ENCODE measurements at places on chromosomes 4 and X.

DNA sequence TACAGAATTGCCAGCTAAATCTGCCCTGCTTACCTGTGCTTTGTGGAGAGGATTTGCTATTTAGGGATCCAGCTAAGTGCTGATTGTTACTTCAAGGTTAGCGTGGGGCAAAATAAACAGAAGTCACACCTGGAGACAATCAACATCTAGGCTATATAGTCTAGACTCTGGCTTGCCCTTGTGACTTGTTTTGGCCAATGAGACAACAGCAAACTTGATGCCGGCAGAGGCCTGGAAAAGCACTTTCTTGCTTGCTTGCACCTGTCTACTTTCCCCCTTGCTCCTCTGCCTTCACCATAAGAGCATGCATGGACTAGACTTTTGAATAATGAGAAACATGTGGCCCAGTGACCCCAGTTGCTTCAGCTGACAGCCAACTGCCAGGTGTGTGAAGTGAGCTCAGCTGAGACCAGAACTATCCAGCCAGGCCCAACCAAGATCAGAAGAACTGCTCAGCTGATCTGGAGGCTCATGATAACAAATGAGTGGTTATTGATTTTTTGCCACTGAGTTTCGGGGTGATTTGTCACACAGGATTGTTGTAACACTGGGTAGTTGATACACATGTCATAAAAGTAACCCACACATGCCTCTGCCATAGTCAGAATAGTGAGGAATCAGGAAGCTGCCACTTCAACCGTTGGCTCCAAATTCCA, 164.4 kb downstream of the RBMX2 start:
- no peak for DNase-seq

GRCh38 chr4:146182443-146182842, 6.9 kb downstream of the LSM6 start:
- DNase-seq, result no peak

DNA sequence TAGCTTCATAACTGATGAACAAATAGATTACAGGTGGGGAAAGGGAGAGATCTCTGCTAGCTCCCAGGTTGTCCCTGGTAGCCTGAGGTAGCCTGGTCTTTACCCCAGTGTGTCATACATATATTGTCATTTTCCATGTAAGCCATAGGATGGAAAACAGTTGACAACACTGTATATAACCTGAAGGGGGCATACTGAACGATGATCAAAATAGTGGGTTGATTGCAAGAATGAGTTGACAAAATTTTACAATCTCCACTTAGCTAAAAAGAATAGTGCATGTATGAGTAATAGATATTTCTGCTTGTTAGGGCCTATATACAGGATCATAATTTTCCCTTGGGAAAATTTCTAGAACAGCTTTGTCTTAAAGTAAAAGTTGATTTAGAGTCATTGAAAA, 304.1 kb upstream of the HAND2 start:
- DNase-seq, result no peak

GRCh38 chrX:10636337-10636736, 16.0 kb upstream of the MID1 start:
- DNase-seq, result no peak

- no peak for DNase-seq
These were observed 30.2 kb downstream of the ZNF185 start for GRCh38 chrX:152927858-152928760.

GRCh38 chr4:8779490-8779932, 92.1 kb downstream of the HMX1 start:
- DNase-seq, result no peak

DNA sequence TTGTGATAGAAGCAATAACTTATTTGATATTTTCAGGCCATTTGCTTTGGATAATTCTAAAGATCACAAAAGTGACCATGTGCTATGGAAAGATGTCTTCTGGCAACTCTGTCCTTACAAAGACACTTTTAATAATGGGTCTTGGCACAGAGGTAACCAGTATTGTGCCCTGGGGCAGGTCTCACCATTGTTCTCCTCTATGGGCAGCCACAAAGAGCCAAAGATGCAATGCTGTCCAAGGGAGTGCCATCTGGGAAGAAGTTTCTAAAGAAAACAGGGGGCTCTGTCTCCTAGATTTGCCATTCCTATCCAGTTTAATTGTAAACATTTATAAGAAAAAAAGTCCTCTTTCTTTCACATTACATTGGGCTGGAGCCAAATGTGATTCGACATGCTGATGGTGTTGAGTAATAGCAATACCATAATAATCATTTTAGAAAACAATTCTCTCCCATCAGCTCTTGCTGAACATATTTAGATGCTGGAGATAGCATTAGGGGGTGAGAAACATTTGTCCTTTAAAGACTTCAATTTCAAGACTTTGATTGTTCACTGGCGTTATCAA, 179.9 kb downstream of the KIT start:
- no peak for DNase-seq

GRCh38 chrX:11908371-11908770, 150.3 kb downstream of the MSL3 start:
- no peak for DNase-seq

GRCh38 chrX:8418301-8418700, 46.3 kb upstream of the VCX3B start:
- no peak for DNase-seq

- peak; percentile 26 for DNase-seq
These were observed 128.5 kb downstream of the BCOR start for GRCh38 chrX:39969099-39969818.

- DNase-seq, result no peak
These were observed 2.1 kb downstream of the KLHL34 start for GRCh38 chrX:21655901-21656586.

DNA sequence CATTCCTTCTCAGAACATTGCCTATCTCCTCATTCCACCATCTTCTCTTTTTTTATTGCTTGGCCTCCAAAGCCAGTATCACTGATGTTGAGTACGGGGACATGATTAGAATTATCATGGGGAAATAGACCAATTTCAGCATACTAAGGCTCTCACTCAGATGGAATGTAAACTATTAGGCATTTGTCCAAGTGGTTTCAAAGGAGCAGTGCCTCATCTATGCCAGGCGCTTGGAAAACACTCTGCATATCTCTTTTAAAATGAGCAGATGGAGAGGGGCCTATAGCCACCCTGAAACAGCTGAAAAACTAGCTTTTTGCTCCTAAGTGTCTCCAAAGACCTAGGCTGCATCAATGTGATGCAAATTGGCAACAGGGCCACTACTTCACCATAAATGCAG, 150.8 kb upstream of the DIPK2B start:
- DNase-seq, result no peak
